ENCODE measurements at places on chromosomes 1 and 21.

DNA sequence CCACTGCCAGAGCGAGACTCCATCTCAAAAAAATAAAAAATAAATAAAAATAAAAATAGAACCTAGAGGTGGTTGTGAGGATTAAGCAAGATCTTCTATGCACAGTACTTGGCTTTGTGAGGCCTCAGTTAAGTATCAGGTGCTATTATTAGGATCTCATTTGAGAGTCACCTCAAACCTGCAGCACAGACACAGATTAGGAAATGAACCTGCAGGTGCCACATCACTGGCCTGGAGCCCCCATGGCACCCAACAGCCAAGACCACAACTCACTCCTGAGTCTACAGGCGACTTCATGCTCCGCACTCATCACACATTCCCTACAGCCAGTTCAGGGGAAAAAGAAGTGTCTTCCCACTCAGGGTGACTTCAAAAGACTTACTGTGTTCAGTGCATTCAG lies 176.8 kb downstream of the SLC45A1 start:
- DNase-seq = no peak

DNA sequence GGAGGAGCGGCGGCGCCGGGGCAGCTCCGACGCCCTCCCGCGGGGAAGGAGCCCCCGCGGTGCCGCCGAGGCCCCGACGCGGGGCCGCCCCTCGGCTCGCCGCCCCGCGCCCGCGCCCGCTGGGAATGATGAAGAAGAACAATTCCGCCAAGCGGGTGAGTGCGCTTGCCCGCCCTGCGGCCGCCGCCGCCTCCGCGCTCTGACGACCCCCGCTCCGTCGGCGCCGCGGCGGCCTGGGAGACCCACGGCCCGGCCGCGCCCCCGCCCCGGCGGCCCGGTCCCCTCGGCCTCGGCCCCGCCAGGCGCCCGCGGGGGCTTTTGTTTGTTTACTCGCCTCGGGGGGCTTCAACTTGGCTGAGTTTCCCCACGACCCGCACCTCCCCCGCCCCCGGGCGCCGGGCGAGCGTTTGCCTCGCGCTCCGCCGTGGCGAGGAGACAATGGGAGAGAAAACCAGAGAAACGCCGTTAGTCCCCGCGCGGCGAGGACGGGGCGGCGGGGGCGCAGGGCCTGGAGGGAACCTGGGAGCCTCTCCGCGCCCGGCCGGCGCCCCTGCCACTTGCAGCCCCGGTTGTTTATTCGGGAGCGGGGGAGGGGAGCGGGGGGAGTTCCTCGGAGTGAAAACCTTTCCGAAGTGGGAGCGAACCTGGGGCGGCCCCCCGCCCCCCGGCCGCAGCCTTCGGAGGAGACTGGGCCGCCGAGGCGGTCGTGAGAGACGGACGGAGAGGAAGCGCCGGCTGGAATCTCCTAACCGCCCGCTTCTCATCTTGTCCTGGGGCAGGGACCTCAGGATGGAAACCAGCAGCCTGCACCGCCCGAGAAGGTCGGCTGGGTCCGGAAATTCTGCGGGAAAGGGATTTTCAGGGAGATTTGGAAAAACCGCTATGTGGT lies 661 bp downstream of the PLEKHO1 start:
- DNase-seq = no peak

DNA sequence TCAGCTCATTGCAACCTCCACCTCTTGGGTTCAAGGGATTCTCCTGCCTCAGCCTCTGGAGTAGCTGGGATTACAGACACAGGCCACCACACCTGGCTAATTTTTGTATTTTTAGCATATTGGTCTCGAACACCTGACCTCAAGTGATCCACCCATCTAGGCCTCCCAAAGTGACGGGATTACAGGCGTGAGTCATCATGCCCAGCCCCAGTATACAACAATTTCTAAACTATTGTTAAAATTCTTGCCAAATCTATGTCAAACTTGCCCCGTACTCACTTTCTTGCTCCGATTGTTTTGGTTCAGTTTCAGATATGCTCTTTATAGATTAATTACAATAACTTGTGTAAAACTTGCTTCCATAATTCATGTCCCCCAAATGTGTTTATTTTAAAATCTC lies 4.1 kb downstream of the RGS18 start:
- DNase-seq = no peak

- DNase-seq = no peak
Observed at GRCh38 chr21:25838809-25839208, 104.0 kb downstream of the GABPA start.

DNA sequence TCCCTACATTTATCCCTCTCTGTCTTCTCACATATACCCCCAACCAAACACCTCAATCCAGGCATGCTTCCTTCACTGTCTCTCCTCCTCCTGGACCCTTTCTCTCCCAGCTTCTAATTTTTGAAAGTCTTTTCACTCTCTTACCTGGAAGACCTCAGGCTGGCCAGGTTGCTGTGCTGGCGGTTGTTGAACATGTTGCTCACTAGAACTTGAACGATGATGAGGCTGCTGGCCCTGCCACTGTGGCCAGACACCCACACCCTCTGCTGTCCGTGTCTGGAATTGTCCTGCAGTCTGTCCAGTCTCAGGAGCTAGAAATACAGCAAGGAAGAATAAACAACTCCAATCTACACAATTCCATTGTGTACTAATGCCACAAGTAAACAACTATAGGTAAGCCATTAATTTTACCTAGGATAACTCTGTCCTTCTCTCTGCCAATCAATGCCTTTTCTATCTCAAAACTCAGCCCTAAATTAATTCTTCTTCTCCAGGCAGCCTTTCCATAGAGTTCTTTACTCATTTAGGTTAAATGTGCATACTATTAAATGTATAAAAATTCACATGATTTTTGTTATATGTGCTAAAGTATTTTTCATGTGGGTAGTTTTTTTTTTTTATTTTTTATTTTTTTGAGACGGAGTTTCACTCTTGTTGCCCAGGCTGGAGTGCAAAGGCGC lies 5.1 kb upstream of the CTSK start:
- DNase-seq = no peak
